ENCODE measurements at places on chromosomes 1 and 21.

GRCh38 chr1:167997037-167997575 lies 60.2 kb upstream of the MPC2 start:
- no peak for DNase-seq

GRCh38 chr1:183699616-183700160 lies 46.6 kb upstream of the APOBEC4 start:
- no peak for DNase-seq

GRCh38 chr1:8816831-8817411 lies 519 bp downstream of the RERE start:
- DNase-seq, result peak; percentile 27

DNA sequence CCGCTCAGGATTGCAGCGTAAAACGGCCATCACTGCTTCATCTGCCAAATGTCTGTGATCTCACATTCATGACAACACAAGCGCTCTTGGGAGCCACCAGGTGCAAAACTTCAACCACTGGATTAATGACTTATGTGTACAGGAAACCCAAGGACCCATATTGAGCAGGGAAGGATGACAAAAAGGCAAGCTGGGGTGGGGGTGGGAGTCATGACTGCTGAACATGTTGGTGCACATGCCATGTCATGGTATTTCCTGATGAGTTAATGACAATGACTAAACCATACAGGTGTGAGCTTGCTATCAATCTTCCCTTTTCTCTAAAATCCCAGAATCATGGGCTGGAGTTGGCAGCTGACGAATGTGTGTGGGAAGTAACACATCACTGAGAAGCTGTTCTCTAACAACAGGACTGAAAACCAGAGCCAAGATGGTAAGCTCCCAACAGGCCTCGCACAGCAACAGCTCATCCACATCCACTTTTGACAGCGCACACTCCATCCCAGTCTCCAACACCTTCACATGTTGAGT lies 3.1 kb upstream of the SH2D5 start:
- no peak for DNase-seq

DNA sequence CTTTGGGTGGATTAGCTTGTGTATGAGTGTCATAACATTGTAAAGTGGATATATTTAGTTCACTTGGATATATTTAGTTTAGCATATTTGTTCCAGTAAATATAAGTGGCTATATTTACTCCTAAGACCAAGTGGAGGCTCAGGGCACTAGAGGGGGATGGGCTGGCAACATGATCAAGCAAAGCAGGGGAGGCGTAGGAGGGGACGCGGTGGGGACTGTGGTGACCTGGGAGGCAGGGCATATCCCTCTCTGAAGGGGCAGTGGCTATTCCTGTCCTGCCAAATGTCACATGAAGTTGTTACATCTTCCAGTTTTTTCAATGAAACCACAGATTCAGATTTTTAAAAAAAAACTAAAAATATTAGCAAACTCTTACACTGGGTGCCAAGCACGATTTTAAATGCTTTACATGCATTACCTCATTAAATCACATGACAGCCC lies 51.9 kb upstream of the EDN2 start:
- DNase-seq, result peak; percentile 66

DNA sequence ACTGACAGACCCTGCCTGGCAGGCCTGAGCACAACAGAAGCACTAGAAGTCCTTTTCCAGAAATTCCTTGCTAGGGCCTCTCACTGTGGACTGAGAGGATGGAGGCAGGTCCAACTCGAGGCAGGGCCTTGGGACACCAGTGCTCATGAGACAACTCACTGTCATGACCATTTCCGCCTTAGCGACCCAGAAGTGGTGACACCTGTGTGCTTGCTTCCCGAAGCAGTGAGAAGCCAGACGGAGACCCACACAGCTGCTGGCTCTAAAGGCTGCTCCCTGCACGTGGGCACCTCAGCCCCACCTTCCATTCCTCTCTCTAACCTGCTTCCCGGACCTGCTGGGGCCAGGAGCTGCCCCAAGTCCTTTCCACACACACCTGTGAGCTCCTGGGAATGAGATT lies 33.0 kb downstream of the KCNC4 start:
- no peak for DNase-seq

DNA sequence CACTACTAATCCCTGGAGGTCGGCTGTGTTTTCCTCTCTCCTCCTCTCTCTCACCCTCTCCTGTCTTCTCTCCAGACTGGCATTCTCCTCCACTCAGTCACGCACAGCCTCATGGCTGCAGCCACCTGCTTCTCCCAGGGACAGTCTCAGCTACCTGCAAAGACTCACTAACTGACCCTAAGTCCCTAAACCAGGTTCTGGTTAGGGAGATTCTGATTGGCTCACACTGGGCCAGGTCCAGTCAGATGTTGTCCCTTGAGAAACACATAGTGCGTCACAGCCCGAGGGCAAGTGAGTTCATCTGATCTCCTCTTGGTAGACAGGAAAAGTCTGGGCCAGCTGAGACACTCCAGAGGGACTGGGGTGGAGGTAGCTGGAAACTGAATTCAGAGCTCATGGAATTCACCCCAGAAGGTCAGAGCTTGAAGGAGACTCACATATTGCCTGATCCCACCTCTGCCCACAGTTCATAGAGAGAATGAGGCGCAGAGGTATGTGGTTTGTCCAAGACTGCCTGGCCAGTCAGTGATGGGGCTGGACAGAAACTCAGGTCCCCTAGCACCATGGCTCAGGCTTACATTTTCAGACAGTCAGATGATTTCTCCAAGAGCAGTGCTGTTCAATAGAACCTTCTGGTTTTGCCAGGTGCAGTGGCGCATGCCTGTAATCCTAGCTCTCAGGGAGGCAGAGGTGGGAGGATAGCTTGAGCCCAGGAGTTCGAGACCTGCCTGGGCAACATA lies 40.4 kb upstream of the RPL11 start:
- no peak for DNase-seq

Data from suppressor macrophage (primary cell).